ENCODE measurements at places on chromosomes 16 and 17.

GRCh38 chr17:11825572-11826209 is 171.6 kb downstream of the ZNF18 start:
- DNase-seq: no peak

DNA sequence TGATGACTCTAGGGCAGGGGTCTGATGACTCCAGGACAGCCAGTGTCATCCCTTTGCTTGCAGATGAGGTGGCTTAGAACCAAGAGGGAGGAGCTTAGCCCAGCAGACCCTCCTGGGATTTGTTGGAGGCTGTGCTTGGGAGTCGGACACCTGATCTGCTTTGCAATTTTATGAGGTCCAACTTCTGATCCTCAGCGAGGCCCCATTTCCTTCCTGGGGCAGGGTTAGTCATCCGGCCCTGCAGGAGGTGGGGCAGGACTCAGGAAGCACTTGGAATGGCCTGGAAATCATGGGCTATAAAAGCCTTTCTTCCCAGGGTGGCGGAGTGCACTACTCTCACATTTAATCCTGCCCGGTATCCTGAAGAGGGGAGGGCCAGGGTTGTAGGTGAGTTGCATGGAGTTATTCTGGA is 168.5 kb downstream of the MSI2 start:
- no peak for DNase-seq

GRCh38 chr17:78375401-78376151 is 2.9 kb upstream of the PGS1 start:
- DNase-seq: no peak

DNA sequence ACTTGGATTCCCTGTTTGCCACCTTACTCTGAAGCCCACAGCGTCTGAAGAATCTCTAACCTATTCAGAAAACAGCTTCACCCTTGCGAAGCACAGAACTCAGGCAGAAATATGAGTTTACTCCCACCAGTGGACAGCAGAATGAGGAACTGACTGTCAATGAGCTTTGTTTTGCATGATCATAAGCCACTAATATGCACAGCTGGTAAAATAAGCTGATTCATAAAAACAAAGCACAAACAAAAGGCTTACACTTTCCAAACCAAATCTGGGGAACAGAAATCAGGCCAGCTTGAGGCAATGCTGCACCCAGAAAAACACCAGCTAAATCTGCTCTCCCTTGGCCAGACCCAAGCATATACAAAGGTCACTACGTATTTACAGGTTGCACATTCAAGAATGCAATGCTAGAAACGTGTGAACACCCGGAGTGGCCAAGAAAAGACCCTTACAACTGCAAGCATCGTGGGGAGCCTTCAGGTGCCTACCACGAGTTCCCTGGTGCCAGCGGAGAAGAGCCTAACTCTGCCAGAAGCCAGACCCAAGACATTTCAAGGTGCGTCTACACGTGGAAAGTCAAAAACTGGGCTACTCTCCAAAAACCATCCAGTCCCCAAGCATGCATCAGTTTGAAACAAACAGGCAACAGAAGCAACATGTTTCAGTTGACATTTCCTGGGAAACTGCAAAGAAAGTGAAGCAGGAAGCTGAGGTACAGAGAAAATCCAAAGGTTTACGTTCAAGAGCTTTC is 207.1 kb downstream of the ZFHX3 start:
- DNase-seq: no peak

DNA sequence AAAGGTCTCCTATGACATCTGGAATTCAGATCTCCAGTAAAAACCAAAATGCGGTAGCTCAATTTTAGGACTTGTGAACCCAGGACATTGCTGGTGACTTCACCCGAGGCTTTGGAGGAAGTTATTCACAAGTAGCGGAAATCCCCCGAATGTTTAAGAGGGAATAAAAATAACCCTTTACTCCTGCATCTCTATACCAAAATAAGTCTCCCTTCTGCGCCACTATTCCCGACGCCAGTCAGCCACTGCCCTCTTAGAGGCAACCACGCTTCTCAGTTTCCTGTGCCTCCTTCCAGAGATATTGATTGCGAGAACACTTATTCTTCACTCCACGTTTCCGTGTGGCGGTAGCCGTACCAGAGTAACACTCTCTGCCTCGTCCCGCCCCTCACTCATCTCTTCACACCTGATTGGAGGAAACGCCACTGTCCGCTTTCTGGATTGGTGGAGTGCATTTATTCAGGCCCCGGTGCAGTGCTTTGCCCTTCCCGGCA is 27.4 kb downstream of the EMP2 start:
- DNase-seq: peak; percentile 56

GRCh38 chr17:46753776-46754175 is 64.7 kb downstream of the WNT3 start:
- DNase-seq: no peak
